Activated CD4-positive, alpha-beta T cell treated with anti-CD3 and anti-CD28 coated beads for 1 hour (primary cell): ENCODE measurements at places on chromosomes 13 and 19.

DNA sequence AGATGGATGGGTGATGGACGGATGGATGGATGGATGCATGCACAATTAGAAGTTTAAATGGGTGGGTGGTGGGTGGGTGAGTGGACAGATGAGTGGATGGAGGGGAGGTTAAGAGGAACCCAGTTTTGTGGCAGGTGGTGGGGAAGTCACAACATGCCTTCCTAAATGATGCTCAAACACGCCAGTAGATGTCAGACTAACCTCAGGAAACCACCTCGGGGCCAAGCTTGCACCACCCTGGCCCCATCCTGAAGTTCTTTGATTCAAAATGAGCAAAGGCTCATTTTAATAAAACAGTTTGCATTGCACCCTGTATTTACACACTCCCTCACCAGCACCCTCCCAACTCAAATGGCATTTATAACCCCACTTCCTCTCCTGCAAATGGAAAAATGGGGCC, 91.4 kb upstream of the CACNA1A start:
- peak; percentile 21 for DNase-seq

GRCh38 chr13:59607780-59608233, 555.9 kb downstream of the DIAPH3 start:
- no peak for DNase-seq

- DNase-seq: no peak
These were observed 17.3 kb downstream of the DIAPH3 start for GRCh38 chr13:60146471-60146870.

DNA sequence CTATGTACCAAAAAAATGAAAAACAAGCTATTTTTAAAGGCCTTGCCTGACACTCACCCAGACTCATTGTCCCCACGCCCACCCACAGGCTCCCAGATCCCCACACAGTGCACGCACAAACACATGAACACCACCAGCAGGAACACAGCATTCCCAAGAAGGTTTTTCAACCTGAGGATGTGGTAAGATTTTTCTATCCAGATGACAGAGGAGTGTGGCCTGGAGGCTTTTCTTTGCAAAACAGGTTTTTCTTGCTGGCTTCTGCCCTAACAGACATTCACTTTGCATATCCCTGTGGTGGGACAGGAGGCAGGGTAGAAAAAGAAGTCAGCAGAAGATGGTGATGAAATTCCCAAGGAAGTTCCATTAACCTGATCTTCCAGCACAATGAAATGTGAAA, 97.8 kb downstream of the KLF12 start:
- no peak for DNase-seq

DNA sequence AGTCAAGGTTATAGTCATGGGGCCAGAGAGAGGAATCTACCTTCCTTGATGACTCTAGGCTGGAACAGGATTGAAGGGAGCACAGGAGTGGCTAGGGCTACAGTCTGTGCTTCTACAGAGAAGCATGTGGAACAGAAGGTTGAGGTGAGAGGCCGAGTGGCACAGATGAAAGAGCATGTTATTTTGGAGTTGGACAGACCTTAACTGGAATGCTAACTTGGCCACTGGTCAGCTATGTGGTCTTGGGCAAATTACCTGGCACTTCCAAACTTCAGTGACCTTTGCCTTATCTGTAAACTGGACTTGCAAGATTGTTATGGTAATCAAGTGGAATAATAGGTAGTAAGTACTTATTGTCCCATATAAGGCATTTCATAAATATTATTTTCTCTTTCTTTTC, 252.7 kb downstream of the KCNRG start:
- DNase-seq: no peak

DNA sequence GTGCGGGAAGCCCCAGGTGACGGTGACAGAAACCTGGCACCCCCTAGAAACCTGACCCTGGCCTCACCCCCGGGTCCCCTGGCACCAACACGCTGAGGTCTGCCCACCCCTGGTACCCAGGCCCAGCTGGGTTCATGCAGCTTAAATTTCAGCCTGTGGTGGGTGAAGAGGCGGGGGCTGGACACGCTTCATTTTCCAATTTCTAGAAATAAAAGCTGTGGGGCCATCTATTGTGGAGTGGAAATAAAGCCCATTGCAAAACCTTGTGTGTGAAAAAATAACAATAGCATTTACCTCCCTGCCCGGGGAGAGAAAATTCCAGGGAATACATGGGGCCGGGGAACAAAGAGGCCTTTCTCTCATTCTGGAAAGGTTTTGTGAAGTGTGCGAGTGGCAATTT, 7.5 kb upstream of the FUT5 start:
- no peak for DNase-seq

DNA sequence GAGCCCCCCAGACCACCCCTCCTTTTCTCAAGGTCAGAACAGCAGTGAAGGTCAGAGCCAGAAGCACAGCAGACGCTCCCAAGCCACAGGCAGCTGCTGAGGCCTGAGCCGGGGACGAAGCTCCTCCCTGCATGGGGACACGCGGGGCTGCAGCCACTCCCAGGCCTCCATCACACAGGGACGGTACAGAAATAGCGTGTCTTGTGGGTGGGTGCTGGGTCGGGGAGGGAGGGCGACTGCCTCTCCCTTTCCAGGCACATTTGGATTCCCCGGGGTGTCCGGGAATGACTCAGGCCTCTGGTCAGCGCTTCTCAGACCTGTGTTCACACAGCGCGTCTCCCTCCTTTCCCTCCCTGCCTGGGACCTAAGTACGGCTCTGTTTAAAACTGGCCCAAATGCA, 33.2 kb downstream of the RASA3 start:
- DNase-seq: no peak

- no peak for DNase-seq
These were observed 32.6 kb downstream of the ERCC5 start for GRCh38 chr13:102878481-102878880.

DNA sequence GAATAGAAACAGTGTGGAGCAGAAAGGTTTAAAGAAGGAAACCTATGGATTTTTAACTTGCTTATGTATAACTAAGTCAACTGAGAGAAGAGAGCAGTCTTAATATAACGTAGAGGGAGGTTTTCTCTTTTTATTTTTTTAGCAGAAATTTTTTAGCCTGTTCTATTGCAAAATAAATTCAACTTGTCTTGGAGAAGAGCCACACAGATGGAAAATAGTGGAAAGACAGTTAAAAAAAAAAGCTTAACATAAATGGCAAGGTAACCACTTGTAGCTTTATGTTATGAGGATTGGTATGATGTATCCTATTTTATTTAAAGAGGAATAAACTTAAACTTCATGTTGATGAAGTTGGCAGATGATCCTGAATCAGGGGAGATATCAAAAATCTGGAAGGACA, 312.4 kb downstream of the SHISA2 start:
- DNase-seq: no peak

- DNase-seq: no peak
These were observed 103.2 kb downstream of the LMO7 start for GRCh38 chr13:75739244-75739868.

DNA sequence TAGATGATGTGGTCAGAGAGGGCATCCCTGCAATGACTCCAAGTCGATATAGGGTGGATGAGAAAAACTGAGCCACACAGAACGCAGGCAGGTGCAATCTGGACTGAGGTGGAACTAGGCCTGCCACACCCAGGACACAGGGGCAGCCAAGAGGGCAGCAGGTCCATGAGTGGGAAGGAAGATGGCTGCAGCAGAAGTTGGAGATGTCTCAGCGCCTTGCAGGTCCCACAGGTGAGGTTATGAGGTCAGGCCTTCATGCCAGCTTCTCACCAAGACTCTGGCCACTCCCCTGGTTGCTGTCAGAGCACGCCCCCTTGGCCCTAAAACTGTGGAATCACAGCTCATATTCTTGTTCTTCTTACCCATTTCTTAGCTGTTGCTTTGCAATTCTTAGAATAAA, 147.7 kb upstream of the VSTM2B start:
- no peak for DNase-seq

GRCh38 chr19:54142166-54142780, 4.7 kb downstream of the CNOT3 start:
- DNase-seq: no peak

- DNase-seq: no peak
These were observed 44.3 kb downstream of the SLC7A1 start for GRCh38 chr13:29551214-29551613.

DNA sequence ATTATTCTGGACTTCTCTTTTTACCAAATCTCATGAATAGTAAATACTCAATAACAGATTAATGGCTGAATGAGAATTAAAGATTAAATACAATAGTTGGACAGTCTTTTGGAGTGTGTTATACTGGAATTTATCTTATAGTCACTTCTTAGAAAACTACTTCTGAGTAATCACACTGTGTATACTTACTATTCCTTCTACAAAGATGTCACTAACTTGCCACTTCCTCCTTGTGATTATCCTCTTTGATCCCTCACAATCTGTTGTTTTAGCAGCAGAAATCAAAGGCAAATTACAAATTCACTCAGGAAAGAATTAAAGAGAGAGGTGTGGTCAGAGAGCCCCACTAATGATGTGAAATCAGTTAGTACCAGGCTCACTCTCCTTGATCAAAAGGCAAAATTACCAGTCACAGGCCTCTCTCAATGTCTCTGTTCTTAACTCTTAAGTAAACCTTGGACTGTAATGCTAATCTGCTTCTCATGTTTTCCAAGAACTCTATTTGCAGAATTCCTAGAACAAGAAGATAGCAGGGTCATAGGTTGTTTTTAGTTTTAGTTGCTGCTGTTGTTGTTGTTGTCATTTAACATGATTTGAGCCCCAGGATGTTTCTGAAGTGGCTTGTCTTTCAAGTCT, 37.3 kb upstream of the FNDC3A start:
- no peak for DNase-seq

GRCh38 chr19:41932259-41932719, 4.0 kb upstream of the ERFL start:
- DNase-seq: no peak

DNA sequence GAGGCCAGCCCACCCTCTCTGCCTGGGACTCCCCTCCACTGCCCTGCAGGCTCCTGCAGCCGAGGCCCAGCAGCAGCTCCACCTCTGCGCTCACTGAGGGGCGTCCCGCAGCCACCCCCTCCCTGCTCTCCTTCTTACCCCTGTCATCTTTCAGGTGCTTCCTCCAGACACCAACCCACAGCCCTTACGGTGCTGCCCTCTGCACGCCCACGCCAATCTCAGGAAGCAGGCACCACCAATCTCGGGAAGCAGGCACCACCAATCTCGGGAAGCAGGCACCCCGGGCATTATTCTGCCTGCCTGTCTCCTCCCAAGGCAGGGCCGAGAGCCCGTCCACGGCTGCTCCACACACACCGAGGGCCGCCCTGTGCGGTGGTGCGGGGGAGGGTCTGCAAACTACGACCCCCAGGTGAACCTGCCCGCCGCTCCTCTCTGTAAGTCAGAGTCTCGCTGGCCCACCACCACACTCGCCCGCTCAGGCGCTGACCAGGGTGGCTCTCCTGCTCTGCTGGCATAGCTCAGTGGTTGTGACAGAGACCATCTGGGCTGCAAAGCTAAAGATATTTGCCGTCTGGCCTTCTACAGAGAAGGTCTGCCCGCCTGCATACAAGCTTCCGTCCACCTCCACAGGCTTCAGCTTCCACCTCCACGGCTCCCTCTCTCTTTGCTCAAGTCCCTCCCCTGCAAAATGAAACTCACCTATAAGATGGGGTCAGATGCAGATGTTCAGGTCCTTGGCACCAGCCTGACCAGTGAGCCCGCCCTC, 2.9 kb downstream of the LSM7 start:
- no peak for DNase-seq

DNA sequence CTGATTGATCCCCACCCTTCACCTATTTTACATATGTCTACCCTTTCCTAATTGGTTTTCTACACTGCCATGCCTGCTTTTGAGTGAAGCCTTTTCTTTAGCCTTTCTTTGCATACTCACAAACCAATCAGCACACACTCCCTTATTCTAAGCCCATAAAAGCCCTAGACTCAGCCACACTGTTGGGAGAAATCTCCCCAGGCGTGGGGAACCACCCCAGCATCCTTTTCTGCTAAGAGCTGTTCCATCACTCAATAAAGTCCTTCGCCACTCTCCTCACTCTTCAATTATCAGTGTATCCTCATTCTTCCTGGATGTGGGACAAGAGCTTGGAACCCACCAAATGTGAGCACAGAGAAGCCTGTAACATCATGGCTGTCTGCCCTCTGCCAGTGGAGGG, 343.6 kb downstream of the SLITRK1 start:
- no peak for DNase-seq

GRCh38 chr13:111943229-111943795, 123.6 kb upstream of the SOX1 start:
- no peak for DNase-seq

DNA sequence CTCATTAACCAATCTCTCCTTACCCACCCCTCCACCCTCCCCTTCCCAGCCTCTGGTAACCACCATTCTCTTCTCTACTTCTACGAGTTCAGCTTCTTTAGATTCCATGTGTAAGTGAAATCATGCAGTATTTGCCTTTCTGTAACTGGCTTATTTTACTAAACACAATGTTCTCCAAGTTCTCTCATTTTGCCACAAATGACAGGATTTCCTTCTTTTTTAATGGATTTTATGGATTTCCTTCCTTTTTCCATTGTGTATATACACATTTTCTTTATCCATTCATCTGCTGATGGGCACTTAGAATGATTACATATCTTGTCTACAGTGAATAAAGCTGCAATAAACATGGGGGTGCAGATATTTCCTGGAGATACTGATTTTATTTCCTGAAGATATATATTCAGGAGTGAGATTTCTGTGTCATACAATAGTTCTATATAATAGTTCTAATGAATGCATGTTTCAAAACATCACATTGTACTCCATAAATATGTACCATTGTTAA, 20.2 kb downstream of the KCTD12 start:
- DNase-seq: no peak

DNA sequence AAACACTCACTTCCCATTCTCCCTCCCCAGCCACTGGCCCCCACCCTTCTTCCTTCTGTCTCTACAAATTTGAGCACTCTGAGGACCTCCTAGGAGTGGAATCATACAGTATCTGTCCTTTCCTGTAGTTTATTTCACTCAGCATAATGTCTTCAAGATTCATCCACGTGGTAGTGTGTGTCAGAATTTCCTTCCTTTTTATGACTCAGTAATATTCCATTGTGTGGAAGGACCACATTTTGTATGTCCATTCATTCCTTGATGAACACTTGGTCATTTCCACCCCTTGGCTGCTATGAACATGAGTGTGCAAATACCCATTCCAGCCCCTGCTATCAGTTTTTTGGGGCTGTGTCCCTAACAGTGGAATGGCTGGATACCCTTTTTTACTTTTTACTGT, 9.8 kb downstream of the KLF2 start:
- no peak for DNase-seq

GRCh38 chr13:71785361-71785760, 81.6 kb downstream of the DACH1 start:
- no peak for DNase-seq

DNA sequence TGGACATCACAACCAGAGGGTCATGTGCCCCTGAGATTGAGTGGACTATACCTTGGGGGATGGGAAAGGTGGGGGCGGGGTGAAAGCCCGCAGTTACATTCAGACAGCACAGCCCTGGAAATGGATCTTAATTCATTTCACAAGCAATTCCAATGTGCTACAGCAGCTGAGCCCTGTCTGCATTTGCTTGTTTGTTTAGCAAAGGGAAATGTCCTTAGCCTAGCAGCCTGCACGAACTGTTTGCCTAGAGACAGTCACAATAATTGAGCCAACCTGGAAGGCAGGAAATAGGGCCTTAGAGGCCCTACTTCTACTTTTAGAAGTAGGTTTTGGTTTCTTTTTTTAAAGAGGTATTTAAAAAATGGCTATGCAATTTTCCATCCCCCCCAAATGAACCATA, 177.3 kb upstream of the KL start:
- no peak for DNase-seq
